ENCODE measurements at places on chromosomes 1 and 21.

DNA sequence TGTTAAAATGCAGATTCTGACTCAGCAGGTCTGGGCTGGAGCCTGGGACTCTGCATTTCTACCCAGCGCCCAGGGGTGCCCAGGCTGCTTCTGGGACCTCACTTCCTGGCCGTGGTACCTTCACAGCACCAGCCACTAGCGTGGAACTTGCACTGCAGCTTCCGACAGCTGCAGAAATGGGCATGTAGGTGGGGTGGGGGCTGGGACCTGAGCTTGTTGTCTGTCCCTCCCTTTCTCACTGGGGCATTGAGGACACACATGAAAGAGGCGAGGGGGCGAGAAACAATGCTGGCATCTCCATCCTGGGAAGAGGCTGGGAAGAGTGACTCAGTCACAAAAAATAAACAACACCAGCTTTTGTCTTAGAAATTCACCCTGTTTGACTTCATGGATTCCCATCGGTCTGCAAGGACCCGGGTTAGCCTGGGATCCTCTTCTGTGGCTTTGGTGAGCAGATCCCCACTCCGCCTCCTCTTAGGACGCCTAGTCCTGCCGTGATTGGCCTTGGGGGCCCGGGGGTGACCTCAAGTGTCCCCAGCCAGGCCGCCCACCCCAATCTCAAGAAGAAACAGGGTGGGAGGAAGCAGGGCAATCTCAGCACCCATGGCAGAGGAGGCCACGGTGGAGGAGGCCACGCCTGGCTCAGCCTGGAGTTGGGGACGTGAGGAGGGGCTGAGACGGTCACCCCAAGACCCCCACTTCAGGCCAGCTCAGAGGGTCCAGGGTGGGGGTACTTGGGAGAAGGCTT lies 29.9 kb upstream of the POFUT2 start:
- DNase-seq: no peak

GRCh38 chr1:7250176-7250575 lies 464.9 kb downstream of the CAMTA1 start:
- no peak for DNase-seq

DNA sequence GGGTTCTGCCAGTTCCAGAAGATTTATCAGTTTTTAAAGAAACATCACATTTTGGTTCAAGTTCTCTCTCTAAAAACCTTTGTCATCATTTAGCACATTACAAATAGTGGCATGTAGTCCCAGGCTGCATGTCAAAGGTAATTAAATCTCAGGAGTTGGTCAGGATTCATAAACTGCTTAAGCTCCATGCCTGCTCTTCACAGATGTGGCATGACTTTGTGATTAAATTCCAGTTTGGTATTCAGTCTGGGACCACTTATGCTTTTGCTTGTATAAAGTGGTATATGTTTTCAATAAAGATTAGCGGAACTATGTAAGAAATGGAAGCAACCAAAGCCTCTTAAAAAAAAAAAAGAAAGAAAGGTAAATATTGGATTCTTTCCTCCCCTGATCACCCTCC lies 408.0 kb downstream of the DISC1 start:
- no peak for DNase-seq

GRCh38 chr1:186183970-186184628 lies 191.0 kb downstream of the TPR start:
- DNase-seq: no peak

- no peak for DNase-seq
Observed at GRCh38 chr1:172931761-172932160, 119.0 kb downstream of the TNFSF18 start.

DNA sequence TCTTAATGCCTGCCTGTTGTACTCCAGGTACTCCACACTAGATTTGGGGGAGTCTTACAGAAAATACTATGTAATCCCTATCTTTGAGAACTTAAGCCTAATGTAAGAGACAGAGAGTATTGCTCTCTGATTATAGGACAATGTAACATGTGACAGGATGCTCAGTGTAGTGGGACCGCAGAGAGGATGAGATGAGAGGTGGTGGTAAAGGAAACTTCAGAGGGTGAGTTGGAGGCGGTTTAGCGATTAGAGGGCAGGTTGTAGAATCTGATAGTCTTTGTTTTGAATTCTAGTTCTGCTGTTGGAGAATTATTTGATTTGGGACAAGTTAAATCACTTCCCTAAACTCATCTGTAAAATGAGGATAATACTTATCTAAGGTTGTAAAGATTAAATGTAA lies 5.4 kb downstream of the SOAT1 start:
- DNase-seq: no peak

- DNase-seq: no peak
Observed at GRCh38 chr1:12756273-12756672, 10.3 kb downstream of the CFAP107 start.

DNA sequence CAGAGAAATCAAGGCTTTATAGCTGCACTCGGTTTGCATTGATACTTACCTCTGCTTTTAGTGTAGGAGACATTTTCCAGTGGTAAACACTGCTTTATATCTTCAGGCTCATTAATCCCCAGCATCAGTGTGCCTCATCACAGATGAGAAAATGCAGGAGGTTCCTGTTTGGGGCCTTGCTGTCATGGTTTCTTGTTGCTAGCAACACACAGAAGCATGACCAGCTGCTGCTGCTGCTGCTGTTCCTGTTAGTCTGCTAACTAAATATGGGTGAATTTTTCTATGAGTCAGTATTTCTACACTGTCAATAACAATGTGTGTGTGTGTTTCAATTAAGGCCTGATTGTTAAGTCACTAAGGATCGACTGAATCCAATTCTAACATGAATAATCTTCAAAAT lies 85.8 kb upstream of the RGS1 start:
- no peak for DNase-seq

DNA sequence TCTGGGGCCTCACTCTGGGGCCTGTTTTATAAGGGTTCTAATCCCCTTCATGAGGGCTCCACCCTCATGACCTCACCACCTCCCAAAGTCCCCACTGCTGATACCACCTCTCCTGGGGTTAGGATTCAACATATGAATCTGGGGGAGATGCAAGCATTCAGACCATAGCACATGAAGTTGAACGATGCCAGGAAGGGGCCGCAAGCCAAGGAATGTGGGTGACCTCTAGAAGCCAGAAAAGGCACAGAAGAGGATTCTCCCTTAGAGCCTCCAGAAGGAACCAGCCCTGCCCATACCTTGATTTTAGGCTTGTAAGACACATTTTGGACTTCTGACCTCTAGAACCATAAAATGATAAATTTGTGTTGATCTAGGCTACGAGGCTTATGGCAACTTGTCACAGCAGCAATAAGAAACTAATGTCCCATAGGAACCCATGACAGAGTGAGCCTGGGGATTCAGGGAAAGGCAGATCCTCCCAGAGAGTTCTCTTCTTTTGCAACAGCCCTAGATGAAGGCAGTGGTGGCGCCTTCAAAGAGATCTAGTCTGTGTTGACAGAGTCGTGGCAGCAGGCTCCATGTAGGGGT lies 27.9 kb downstream of the TRIM67 start:
- no peak for DNase-seq

DNA sequence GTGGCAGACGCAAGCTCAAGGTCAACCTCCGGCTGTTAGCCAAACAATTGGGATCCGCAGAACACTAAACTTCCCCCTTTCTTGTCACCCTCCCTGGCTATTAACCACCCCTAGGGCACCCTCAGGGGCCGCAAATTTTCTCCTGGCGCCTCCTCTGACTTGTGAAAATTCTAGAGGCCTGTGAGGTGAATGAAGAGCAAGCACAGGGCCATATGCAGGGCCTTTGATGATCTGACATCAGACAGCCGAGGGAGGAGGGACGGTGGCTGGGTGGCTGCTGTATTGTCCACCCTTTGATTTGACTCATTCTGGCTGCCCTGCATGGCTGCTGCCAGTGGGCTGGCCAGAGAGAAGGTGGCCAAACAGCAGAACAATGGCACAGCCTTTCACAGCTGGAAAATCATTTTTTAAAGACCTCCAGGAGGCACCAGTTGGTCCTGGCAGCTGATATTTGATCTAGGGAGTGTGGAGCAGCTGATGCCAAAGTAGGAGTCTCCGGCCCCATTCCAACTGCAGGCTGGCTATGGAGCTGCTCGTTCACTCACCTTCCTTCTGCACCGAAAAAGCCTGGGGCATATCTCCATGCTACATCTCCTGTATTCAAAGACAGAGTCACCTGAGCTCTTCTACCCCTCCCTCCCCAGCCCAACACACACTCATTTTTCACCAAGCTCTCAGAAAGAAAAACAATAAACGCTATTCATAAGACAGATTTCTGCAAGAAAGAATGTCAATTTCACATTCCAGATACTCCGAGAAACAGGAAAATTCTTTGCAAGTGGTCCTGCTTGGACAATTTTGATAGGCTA lies 44.9 kb upstream of the BARHL2 start:
- DNase-seq: no peak

DNA sequence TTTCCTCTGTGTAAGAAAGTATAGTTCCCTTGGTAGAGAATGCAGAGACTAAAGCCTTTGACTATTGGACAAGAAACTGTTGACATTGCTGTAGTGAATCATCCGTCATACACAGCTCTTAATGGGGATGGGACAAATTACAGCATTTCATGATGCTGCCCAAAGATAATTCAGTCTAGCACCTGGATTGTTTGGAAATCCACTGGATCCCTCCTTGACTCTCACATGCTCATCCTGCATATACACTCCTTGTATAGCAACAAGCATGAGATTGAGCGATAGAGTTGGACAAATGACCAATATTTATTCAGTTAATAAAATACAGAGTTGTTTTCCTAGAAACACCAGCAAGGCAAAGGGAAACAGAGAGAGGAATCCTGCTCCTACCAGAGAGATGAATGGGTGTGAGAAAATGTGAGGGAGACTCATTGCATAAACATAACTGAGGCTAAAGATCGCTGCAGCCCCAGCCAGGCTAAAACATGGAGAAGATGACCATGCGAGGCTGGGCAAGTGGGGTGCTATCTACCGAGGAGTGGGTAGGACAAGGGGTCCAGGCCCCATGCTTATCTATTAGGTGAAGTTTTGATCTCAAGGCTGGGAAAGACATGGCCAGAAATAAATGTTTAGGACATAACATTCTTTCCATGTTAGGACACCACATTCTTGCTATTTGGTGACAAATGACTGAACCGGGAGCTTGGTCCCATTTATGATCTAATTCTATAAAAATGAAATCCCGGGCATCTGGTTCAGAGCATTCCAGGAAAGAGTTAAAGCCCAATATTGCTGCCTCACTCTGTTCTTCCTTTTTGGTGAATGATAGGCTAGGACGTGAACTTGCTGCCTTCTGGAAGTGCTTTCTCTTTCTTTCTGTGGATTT lies 153.2 kb downstream of the TGFB2 start:
- DNase-seq: no peak

DNA sequence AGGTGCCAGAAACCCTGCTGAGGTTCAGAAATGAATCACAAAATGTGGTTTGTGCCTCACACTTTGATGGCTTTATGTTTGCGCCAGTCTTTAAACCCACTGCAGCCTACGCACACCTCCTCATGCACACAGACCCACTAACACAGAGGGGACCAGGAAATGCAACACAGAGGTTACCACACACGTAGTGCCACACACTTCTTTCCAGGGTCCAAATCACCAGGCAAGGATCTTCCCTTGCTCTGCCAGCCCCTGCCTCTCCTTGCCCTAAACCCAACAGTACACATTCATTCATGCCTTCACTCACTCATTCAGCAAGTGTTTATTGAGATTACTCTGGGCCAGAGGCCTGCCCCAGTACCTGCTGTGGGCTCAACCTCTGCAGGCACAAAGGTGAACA lies 17.5 kb downstream of the MAB21L3 start:
- no peak for DNase-seq

GRCh38 chr1:86061551-86061990 lies 95.0 kb downstream of the COL24A1 start:
- no peak for DNase-seq

GRCh38 chr1:16181887-16182719 lies 26.2 kb upstream of the EPHA2 start:
- DNase-seq: no peak

DNA sequence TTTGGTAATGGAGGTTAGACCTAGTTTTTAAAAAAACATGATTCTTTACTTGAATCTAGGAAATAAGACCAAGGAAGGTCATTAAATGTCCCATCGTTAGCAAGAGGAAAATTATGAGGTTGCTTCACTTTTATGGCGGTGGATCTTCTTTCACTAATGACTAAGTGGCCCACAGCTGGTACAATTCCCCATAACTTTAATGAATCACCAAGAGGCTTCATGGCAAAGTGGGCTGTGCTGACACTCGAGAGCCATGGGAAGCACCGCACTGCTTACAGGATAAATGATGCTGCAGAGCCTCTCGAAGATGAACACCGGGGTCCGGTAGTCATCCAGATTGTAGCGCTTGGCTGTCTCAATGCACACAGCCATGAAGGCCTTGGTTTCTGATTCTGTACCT lies 108.8 kb downstream of the UBR4 start:
- no peak for DNase-seq

GRCh38 chr1:30660241-30660640 lies 63.1 kb downstream of the MATN1 start:
- no peak for DNase-seq

- DNase-seq: no peak
Observed at GRCh38 chr1:234941321-234942011, 187.2 kb downstream of the TOMM20 start.

- DNase-seq: no peak
Observed at GRCh38 chr1:17933971-17934370, 173.6 kb upstream of the IGSF21 start.

GRCh38 chr1:27363766-27364695 lies 2.7 kb downstream of the MAP3K6 start:
- DNase-seq: no peak

- DNase-seq: no peak
Observed at GRCh38 chr1:169144941-169145626, 38.6 kb downstream of the ATP1B1 start.

DNA sequence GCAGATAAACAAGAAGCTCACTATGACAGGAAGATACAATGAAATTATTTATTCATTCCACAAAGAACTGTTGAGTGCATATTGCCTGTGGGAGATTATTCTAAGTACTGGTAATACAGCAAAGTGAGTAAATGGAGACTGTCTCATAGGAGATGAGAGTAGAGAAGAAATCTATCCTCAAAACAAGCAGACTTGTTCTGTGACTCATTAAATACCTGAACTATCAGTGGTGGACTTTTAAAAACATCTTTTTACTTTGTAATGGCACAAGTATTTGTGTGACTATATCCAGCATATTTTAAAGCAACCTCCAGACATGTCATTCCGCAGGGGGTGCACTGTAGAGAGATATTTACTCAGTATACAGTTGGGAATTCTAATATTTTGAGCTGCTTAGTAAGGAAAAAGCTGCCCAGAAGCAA lies 259.2 kb downstream of the FMN2 start:
- DNase-seq: no peak

GRCh38 chr1:200415789-200416593 lies 6.2 kb upstream of the ZNF281 start:
- no peak for DNase-seq

DNA sequence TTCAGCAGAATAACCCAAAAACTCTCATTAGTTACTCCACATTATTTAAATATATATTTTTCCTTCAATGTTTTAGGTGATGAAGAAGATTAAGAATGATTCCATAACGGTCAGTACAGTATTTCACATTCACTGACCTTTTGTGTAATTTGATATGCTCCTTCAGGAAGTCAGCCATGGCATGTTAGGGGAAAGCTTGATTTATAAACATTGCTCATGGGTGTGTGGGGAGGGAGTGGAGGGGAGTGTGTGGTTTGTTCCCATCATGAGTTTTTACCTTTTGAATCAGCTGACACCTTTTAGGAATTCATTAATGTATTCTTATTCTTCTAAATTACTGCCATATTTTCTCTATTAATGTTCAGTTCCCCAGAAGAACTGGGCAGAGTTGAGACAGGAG lies 240.2 kb downstream of the ATG4C start:
- no peak for DNase-seq

GRCh38 chr1:228149406-228150119 lies at the start of gene GJC2:
GJC2 (plus strand) TSS chr1:228149930; CDS start chr1:228157759, 7,829 bp downstream.
- no peak for DNase-seq
